AG08395 (cell line): ENCODE measurements at places on chromosomes 12 and 14.

DNA sequence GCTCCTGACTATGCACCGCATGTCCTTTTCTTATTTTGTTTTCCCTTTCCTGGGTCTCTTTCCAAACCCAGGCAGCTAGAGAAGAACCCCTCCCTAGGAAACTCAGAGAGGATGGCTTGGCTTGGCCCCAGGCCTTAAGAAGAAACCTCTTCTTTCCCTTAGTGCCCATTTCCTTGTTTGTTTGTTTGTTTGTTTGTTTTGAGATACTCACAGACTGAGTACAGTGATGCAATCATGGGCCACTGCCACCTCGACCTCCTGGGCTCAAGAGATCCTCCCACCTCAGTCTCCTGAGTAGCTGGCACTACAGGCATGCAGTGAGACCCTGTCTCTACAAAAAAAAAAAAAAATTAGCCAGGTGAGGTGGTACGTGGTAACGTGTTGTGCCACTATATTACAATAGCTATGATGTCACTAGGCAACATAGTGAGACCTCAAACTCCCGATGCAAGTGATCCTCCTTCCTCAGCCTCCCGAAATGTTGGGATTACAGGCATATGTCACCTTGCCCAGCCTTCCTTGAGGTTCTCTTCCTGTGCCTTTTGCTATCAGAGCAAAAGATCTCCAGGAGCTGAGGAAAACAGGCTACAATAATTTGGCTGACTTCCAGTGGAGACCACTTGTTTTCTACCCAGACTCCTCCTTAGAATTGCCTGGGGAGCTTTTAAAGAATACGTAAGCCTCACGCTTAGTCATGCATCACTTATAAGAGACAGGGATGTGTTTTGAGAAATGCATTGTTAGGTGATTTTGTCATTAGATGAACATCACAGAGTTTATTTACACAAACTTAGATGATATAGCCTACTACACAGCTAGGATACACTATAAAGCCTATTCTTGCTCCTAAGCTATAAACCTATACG is 34.5 kb upstream of the LGALS3 start:
- no peak for DNase-seq

DNA sequence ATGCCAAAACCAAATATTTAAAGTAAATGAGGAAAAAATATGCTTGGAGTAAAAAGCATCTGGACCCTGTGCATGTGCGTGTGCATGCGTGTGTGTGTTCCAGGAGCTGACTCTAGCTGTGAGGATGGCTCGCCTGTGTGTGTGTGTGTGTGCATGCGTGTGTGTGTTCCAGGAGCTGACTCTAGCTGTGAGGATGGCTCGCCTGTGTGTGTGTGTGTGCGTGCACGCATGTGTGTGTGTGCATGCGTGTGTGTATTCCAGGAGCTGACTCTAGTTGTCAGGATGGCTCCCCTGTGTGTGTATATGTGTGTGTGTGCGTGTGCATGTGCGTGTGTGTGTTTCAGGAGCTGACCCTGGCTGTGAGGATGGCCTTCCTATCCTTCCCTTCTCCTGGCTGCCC is 357.7 kb downstream of the CACNA1C start:
- no peak for DNase-seq

GRCh38 chr12:21527451-21528180 is 1.5 kb downstream of the SPX start:
- peak; percentile 47 for DNase-seq

DNA sequence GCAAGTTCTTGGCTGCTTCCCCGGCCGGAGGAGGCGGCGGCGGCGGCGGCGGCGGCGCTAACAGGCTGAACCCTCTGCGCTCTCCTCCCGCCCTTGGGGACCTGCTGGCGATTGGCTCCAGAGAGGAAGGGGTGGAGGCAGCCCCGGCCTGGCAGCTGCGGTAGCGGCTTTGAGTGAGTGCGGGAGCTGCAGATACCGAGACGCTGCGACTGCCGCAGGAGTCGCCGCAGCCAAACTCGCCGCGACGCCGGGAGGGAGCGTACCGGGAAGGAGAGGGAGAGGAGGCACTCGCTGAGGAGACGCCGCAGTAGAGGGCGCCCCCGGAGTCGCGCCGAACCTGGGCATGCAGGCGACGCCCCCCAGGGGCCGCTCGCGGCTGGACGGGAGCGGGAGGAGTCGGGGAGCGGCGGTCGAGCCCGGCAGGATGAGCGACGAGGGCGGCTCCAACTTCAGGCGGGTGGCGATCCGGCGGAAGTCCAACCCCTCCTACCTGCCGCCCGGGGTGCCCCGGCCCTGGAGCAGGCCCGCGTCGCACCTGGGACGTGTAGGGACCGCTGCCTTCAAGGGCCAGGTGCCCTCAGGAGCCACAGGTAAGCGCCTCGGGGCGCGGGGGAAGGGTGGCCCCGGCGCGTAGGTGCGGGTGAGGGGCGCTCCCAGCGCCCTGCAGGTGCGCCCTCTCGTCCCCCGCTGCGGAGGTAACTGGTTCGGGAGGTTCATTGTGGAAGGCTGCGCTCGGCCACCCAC is at the start of gene FGD4:
Gene FGD4 (plus strand): TSS at position 189 of the 744 bp plus-strand sequence.
- peak; percentile 77 for DNase-seq

DNA sequence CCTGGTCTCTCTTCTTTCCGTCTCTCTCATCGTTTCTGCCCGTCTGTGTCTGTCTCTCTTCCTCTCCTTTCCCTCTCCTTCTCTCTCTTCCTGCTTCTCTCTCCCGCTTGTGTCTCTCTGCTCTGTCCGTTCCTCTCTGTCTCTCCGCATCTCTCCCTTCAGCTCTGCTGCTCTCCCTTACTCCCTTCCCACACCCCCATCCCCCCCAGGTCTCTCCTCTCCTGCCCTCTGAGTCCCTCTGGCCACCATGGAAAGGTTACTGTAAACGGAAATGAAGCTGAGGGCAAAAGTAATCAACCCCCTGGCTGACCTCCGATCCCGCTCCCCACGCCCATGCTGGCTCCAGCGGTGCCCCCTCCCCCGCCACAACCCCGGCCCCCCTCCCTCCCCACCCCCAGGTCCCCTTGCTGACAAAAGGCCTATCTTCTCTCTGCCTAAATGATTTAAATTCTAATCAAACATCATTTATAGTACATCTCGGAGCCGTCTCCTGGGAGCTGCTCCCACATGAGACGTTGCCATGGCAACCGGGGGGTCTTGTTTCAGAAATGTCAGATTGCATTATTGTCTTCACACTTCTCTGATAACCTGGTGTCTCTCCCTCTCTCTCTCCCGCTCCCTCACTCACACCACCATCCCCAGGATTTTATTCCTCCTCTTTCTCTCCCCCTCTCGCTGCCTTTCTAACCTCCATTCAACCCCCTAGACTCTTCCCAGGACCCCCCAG is 203.8 kb downstream of the RBM19 start:
- peak; percentile 10 for DNase-seq

DNA sequence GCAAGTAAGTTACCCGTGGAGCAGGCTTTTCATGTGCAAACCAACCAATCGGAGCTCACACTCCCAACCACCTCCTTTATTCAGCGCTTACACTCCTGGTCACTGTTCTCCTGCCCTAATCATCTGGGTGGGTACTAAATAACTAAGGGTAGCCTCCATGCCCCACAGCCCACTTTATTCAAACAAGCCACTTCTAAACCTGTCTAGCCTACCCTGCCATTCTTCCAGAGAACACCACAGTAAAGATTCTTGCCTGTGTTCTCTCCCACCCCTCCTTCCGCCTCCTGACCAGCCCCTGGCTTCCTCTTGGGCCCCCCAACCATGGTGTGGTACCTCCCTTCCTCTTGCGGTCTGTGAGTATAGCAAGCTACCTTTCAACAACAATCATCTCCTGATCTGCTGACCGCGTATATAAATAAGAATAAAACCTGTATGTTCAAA is 581.9 kb downstream of the VRK1 start:
- DNase-seq, result no peak

GRCh38 chr12:105319691-105320209 is 10.7 kb upstream of the C12orf75 start:
- no peak for DNase-seq
